ENCODE measurements at places on chromosomes 7 and 10.

DNA sequence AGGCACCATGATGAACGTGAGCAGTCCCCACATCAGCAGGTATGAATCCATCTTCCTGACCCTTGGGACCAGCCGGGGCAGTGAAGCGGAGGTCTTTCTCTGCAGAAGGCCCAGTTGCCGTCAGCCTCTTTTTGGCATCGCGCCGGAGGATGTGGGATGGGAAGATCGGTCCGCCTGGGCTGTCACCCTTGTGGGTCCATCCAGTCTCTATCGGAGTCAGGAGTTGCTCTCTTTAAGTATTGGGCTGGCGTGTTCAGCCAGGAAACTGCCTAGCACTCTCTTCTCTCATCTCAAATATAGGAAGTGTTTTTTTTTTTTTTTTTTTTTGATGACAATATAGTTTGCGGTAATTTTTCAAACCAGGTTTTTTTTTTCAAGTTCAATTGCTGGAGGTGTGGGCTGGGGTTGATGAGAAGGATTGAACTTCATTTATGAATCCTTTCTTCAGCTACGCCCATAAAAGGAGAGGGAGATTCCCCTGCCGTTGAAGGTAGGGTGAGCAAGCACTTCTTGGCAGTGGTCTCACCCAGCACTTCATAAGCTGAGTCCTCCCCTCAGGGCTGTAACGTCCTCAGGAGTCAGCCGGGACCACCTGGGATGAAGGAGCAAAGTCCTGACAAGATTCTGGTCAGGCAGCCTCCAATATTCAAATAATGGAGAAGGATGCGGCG lies at the start of gene IL2RA:
TSS of gene IL2RA (minus strand) at position 267 of the 671 bp plus-strand sequence. CDS start at position 51, 216 bp downstream.
- peak; percentile 60 for DNase-seq

GRCh38 chr10:110093722-110094121 lies 85.9 kb downstream of the ADD3 start:
- no peak for DNase-seq

DNA sequence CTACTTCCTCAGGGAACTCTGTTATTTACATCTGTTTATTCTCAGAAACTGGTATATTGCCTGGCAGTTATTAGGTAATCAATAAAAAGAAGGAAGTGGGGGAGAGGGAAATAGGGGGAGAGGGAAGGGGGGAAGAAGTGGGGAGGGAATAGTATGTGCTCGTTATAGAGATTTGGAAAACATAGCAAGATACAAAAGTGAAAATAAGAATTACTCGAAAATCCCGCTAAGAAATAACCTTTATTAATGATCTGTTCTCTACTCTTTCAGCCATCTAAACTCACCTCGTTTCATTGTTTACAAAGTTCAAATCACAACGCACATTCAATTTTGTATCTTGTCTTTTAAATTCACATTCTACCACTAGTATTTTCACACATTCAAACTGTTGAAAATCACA lies 63.0 kb upstream of the CDCA7L start:
- DNase-seq: no peak

GRCh38 chr10:69451209-69451783 lies at the start of gene TSPAN15:
Gene TSPAN15 (plus strand): TSS chr10:69451465. CDS start chr10:69451595, 130 bp downstream.
- peak; percentile 85 for DNase-seq

DNA sequence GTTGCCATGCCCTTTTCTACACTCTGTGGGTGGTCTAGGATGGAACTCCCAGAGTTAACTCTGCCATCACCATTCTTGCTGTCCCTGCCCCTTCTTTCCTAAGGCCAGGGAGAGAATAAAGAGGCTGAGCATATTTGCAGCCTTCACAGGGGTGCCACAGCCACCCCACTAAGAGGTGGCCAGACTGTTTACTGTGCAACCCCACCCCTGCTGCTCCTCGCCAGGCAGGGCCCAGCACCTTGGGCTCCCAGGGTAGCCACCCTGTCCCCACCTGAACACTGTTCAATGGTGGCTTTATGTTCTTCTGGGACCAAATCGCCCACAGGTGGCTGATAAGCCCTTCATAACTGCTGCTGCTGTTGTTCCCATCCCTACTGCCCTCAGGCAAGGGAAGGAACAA lies 198.9 kb downstream of the SNX13 start:
- no peak for DNase-seq

DNA sequence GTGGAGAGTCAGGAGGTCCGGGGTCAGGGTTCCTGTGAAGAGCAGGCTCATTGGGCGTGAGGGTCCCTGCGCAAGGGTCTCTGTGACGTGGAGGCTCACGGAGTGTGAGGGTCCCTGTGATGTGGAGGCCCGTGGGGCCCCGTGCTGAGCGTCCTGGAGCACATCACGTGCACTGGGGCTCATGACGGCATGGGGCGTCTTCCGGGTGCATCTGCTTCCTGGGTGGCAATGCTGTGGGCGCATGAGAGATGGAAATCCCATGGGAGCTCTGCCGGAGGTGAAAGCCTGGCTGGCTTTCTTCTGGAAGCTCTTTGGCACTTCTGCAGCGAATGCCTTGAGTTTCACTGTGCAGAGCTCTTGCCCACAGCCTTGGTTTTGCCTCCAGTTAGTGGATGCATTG lies 71.4 kb downstream of the WDR37 start:
- DNase-seq: no peak

DNA sequence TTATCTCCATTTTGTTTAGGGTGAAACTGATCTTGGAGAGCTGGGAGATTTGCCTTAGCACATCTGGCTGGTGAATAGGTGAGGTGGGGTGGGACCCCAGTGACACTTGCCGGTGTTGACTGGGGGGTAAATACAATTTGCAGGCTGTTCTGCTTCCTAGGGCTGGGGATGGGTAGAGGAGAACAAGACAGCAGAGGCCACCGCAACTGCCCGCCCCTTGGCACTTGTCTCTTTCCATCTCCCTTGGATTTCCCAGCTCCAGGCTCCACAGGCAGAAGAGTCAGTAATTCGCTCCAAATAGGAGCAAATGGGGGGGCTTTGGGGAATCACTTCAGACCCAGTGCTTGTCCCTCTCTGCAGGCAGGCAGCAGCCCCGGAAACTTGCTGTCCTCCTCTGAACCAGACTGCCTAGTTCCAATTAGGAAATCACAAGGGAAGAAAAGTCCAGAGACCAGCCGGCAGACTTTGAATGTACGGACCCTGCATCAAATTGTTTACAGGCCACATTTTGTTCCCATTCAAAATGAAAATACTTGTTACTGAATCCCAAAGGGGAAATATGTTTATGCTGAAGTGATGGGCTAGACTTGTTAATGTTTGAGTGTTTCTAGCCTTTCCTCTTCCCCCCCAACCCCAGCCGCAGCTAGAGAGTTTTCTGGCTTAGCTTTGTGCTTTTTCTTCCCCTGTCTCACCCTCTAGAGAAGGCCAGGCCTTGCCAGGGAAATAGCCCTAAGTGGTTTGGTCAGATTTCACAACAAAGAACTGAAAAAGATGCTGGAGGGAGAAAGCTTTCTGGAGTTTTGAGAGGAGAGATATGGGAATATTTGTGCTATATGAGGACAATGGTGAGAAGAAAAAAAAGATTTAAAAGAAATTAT lies 10.0 kb upstream of the INPP5F start:
- no peak for DNase-seq

DNA sequence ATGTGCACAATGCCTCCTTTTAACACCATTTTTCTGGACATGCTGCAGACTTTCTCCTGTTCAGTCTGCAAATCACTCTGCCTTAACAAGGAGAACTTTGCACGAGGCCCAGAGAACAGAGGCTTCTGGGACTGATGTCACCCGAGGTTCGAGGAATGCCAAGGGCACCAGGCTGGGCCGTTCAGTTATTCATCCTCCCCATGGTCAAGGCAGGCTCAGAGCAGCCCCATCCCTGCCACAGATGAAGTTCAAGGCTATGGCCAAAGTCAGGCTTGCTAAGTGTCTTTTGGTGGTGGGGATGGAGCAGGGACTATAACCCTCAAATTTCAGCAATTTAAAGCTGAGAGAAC lies 9.4 kb upstream of the DUSP5 start:
- no peak for DNase-seq

DNA sequence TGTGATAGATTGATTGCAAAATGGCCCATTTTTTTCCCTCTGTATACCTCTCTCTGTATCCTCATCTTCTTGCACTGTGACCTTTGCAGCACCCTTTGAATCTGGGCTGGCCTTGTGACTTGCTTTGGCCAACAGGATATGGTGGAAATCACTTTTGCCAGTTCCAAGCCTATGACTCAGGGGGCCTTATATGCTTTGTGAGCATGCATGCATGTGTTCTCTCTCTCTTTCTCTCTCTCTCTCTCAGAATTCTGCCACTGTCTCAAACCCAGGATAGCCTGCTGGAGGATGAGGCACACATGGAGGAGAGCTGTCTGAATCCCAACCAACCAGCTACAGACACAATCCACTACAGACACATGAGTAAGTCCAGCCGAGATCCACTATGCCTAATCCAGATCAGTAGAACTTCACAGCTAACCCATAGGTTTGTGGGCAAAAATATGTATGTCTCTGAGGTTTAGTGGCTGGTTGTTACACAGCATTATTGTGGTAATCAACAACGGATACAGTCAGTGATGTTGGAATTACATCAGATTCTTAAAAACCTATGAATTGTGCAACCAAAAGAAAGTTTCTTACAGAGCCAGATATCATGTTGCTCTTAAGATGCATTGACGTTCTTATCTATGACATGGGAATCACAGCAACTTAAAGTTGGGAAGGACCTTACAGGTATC lies 41.8 kb upstream of the ABCB4 start:
- no peak for DNase-seq

GRCh38 chr7:154960063-154960790 lies 42.7 kb downstream of the PAXIP1 start:
- DNase-seq: no peak

DNA sequence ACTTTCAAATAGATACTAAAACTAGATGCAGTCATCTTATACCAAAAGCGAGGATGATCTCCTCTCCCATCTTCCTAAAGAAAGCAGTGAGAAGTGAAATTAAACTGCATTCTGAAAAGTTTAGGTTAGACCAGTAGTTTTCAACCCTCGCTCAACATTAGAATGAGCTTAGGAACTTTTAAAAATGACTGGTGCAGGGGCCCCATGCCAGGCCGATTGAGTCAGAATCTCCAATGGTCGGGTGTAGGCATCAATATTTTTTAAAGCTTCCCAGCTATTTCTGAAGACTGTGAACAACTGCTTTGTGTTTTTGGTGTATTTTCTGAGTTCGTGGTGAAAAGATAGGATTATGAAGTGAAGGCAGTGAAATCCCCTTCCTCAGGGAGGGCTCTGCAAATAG lies 146.0 kb downstream of the VTI1A start:
- no peak for DNase-seq

DNA sequence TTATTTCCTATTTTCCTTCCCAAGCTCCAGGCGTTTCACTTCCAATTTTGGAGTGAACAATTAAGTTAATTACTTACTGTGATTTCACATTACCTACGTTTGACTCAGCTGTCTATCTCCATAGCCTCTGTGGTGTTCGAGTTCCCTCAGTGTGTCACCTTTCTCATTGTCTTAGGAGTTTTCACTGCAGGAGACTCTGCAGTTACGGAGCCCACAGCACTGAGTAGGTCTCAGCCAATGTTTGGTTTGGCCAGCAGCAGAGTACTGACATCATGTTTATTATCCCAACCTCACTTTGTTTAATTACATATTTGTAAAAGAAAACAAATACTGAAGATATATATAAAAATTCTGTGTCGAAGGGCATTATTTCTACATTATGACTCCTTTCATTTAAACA lies 1123.9 kb downstream of the CNTNAP2 start:
- no peak for DNase-seq

GRCh38 chr10:110398419-110399105 lies 93.8 kb upstream of the SMNDC1 start:
- no peak for DNase-seq

DNA sequence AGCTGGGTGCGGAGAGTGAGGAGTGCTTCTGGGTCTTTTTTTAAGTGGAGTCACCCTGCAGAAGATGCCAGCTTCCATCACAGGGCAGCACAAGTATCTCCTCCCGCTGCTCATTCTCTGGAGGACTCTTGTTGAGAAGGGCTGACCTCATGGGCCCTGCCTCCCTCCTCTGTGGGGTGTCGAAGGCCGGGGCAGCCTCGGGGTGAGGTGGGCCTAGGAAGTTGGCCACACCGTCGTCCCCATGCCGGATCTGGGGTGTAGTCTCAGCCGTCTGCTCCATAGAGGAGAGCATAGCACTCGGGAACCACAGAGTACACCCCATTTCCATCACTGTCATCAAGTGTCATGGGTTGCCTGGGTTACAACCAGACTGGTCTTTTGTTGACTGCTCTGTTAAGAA lies 85.0 kb downstream of the TRRAP start:
- DNase-seq: no peak

GRCh38 chr10:119640875-119641526 lies 10.2 kb upstream of the BAG3 start:
- DNase-seq: no peak

DNA sequence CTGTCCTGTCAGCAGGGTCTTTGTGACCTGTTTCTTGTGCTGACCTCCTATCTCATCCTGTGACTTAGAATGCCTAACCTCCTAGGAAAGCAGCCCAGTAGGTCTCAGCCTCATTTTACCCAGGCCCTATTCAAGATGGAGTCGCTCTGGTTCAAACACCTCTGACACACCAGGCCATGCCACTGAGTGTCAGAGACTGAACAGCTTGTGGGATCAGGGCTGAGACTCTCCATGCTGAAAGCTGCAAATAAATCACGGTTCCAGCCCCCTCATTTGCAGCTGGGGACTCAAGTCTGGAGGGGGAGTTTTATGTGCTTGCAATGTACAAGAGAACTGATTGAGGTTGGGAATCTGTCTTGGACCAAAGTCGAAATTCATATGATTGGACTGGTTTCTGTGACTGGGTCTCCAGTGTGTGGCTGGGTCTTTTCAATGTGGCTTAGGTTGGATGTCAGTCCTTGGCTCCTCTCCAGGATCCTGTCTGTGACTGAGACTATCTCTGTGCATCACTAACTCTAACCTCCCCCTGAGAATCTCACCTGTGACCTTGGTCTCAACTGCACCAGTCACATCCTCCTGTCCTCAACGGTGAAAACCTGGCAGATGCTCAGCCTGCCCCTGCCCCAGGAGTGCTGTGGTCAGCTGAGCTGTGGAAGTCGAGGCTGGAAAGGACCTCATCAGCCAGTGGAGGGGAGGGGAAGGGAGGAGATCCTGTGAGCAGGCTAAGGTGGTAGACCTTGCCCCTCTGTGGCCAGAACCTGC lies 11.7 kb downstream of the PRF1 start:
- no peak for DNase-seq

- no peak for DNase-seq
Measured at GRCh38 chr10:31625566-31625965, 303.1 kb downstream of the ARHGAP12 start.

- no peak for DNase-seq
Measured at GRCh38 chr7:158536871-158537515, 50.6 kb downstream of the PTPRN2 start.

DNA sequence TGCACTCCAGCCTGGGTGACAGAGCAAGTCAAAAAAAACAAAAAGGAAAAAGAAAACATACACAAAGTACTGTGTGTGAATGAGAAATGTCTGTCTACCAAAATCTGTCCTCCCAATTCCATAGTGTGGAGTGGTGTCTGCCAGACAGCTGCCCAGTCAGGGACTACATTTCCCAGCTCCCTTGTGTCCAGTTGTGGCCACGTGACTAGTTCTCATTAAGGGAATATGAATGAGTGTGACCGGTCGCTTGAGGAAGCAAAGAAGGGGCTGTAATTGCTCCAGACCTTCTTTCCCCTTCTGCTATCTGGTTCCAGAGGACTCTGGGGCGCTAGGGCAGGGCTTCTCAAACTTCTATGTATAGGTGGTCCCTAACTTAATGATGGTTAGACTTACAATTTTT lies 204.1 kb downstream of the PHTF2 start:
- DNase-seq: no peak

Data from T-helper 2 cell (primary cell).